ENCODE measurements at places on chromosomes 3 and 15.

DNA sequence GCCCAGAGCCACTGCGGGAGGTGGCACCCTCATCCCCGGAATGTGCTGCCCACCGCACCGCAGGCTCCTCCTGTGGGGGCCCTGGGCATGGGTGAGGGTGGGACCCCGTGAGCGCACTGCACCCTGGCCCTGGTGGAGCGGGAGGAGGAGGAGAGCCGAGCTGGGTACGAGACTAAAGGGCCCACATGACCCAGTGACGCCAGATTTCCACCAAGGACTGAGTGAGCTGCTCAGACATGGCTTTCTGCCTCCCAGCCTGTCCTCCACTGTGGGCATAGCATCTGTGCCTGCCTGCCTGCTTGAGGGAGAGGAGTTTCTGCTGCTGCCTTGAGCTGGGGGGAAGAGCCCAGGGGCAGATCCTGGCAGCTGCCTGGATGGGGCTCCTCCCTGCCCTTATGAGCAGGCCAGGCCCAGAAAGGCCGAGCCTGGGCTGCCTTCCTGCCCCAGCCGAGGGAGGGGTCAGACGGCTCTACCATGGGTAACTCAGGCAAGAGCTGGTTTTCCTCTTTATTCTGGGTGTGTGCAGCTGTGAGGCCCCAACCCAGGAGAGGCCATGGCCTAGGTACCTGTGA lies 88.4 kb downstream of the VGLL4 start:
- DNase-seq: no peak

DNA sequence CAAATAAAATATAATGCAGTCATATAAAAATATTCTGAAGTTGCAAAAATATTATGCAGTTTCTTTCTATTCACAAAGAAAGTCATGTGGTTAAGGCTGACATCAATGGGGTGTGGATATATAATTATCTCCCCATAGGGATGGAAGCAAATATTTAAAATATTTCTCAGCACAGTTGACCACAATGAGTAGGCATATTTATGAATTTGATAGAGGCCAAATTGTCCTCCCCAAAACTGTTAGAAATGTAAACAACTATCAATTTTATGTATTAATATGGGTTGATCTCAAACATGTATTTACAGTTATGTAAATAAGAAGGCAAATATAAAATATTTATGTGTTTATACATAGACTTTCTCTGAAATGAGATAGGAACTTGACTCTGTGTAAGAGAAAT lies 246.0 kb upstream of the CBLB start:
- DNase-seq: no peak

DNA sequence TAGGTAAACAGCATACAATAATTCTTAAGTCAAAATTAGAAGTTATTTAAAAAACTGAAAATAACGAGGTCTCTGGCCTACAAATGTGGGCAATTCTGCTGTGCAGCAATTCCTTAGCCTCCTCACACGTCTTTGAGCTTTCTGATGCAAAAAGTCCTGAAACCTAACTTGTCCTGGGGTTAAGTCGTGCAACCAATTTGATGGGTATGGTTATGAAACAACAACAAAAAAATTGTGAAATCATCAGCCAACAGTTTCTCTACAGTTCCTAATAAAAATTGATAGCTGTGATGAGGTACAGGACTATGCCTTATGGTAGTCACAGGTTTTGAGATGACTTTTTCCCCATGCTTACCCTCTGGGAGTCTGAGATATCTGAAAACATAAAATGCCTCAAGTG lies 6.5 kb upstream of the GLB1 start:
- no peak for DNase-seq

DNA sequence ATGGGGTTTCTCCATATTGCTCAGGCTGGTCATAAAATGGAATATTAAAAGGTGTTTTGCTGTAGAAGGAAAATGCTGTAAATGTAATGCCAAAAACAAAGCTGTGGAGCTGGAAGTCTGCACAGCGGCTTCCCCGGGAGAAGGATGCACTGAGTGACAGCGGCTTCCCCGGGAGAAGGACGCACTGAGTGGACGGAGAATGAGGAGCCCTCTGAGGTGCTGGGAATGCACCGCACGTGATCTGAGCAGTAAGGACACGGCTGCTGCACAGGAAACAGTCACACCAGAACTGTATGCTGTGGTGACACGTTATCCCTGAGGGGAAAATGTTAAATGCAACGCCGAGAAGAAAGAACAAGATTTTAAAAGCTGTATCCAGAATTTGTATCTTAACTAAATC lies 24.6 kb downstream of the TNK2 start:
- DNase-seq: no peak

- DNase-seq: no peak
These were observed 69.9 kb downstream of the CRTC3 start for GRCh38 chr15:90599644-90600043.
